AG10803 (cell line): ENCODE measurements at places on chromosomes 13 and 19.

- DNase-seq = no peak
These were observed 22.6 kb downstream of the FAM124A start for GRCh38 chr13:51244637-51245405.

DNA sequence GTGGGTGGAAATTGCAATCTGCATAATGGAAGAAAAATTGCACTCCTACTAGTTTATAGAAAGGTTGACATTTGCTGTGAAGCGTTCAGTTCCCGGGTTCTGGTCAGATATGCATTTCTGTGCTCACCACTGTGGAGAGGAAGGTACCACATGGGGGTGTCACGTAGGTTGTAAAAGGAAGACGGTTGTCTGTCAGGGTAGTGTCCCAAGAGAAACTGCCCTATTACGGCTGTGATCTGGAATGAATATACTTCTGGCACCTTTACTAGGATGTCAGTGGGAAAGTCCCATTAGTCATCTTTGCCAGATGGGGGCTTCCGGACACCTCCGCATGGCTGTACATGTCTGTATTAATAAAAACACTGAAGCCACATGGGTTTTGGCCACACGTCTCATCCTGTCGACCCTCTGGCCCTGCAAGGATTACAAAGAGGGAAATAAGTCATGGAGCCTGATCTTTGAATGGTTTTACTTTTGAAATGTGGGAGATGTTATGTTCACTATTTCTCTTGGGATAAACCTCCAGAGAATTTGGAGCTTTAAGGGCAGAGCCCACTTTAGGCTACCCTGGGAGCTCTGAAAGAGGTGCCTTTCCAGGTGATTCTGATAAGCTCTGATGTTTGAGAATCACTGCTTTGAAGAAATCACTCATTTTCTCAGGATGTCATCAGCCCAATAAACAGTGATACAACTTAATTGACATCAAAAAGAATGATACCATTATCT is 133.9 kb downstream of the AKAP11 start:
- DNase-seq = peak; percentile 6

GRCh38 chr13:69291292-69291906 is 816.2 kb upstream of the ATXN8OS start:
- no peak for DNase-seq

GRCh38 chr19:48962029-48962848 is 2.9 kb upstream of the FTL start:
- DNase-seq = no peak

- DNase-seq = no peak
These were observed 659 bp upstream of the PAFAH1B3 start for GRCh38 chr19:42303101-42303464.

GRCh38 chr19:18772620-18773587 is 18.2 kb downstream of the COMP start:
- no peak for DNase-seq

GRCh38 chr13:29937841-29938240 is 87.4 kb upstream of the UBL3 start:
- DNase-seq = no peak

DNA sequence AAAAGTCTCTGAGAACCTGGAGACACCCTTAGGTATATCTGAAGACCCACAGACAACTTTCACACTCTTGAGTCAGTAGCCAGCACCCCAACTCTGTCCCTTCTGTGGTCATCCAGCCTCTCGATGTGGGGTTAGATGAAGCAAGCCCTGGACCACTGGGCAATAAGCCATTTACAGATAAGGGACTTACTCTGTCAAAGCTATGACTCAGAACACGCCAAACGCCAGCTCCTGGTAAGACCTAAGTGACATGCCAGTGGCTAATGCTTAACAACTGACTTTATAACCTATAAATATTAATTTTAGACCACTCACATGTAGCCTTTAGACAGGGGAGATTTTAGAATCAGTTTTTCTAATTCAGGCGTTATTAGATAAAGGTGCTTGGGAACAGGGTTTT is 85.7 kb downstream of the SHISA2 start:
- no peak for DNase-seq

GRCh38 chr19:1270213-1270853 is 1.2 kb downstream of the CIRBP start:
- no peak for DNase-seq

GRCh38 chr13:32878163-32878562 is 138.1 kb upstream of the KL start:
- peak; percentile 12 for DNase-seq

GRCh38 chr13:48652851-48653471 is 768 bp upstream of the CYSLTR2 start:
- DNase-seq = no peak

DNA sequence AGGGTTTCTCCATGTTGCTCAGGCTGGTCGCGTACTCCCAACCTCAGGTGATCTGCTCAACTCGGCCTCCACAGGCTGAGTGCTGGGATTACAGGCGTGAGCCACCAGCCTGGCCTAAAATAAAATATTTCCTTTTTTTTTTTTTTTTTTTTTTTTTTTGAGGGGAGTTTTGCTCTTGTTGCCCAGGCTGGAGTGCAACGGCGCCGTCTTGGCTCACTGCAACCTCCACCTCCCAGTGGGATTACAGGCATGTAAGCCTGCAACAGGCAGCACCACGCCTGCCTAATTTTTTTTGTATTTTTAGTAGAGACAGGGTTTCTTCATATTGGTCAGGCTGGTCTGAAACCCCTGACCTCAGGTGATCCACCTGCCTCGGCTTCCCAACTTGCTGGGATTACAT is 4.9 kb downstream of the ZNF506 start:
- DNase-seq = no peak

DNA sequence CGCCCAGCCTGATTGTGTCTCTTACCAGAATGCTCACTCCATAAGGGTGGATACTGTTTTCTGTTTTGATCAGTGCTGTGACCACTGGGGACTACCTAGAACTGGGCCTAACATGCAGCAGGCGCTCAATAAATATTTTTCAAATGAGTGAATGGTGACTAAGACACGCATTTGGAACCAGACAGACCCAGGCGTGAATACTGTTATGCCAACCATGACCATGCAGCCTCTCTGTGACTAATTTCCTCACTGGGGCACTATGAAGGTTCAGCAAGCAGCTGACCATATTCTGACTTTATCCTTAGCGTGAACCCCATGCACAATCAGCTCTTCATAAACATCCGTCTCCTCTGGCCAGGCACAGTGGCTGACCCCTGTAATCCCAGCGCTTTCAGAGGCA is 13.0 kb upstream of the SPC24 start:
- peak; percentile 94 for DNase-seq

- DNase-seq = no peak
These were observed 3.2 kb downstream of the IFNL1 start for GRCh38 chr19:39299404-39299803.

DNA sequence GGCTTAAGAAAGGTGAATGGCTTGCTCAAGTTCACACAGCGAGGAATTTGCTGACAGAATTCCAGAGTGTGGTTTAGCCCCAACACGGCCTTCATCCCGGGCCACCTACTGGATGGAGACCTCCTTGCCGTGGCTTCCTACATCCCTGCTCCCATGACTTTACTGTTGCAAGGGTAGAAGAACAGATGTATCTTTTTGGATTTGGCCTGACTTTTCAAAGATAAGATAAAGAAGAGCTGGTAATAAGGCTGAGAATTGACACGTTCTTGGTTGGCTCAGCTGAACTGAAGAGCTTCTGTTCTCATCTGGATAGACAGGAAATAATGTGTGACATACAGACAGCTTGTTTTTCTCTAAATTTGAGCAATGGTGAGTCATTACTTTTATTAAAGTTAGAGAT is 113.1 kb downstream of the KLF5 start:
- DNase-seq = no peak

- DNase-seq = no peak
These were observed 11.2 kb downstream of the ZNF317 start for GRCh38 chr19:9151367-9151766.

- DNase-seq = peak; percentile 76
These were observed 1.1 kb downstream of the PIP5K1C start for GRCh38 chr19:3698974-3699740.

DNA sequence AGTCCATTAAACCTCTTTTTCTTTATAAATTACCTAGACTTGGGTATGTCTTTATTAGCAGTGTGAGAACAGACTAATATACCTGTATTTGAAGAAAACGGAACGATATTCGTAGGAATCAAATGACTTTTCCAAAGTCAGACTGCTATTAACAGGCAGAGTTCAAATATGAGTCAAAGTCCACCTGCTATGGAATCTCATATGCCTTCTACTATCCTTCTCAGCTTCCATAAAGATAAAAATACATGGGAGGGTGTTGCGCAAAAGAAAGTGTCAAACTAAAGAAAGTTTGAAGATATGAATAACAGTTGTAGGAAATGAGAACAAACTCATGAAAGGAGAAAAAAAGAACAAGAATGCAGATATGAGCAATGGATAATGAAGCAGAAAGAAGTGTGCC is 704.6 kb downstream of the EFNB2 start:
- DNase-seq = no peak

DNA sequence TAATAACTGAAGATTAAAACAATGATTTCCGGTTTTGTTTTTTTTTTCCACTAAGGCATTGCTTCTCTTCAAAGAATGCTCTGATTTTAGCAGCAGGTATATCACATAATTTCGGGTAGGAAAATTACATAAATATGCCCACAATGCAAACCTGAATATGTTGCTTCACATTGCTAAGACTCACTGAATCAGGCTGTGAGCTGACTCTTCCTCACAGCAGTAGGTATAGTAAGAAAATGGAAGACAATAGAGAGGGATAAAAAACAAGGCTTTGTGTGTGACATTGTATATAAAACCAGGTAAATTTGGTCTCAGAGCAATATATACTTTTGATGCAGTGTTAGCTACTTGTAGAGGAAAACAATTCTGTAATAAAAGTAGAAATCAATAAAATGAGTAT is 1355.0 kb downstream of the OLFM4 start:
- no peak for DNase-seq

GRCh38 chr13:65638572-65639168 is 1591.5 kb downstream of the PCDH9 start:
- peak; percentile 59 for DNase-seq

DNA sequence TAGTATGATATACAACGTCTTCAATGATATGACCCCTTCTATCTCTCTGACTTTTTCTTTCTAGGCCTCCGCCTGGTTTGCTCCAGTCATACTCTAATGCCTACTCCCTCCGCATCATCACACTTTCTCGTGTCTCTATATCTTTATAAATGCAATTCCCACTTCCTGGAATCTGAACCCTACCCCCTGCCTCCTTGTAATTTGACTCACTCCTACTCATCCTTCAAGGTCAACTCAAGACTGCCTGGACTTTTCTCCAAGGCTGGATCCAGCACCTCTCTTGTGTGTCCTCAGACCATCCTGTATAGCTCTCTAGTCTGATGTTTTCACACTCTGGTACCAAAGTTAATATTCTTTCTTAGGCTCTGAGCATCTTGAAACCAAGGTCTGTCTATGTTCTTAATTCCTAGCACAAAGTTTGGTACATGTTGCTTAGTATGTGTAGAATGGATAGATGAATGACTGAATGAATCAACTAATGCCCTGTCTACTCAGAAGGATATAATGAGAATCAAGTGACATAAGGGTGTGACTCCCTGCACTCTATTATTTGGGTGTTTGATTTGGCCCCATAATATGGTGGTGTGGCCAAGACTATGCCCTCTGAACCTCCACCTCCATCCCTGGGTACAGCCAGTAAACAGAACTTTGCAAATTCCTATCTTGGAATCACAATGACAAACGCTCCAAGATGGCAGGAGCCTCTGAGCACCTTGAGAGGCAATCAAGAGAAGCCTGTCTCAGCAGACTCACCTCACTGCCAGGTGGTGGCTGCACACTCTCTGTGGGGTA is 74.3 kb upstream of the SERP2 start:
- no peak for DNase-seq

DNA sequence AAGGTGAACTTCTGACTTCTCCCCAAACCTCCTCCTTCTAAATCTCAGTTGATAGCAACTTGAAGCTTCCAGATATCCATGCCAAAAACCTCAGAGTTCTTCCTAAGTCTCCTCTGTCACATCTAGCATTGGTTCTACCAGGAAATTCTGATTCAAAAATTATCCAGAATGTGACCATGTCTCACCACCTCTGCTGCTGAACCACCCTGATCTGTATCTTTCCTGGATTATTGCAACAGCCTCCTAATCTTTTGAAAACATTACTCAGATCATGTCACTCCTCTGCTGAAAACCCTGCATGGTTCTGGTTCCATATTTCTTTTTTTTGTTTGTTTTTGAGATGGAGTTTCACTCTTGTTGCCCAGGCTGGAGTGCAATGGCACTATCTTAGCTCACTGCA is 78.7 kb upstream of the TNFSF11 start:
- no peak for DNase-seq

GRCh38 chr19:49767381-49767780 is 580 bp downstream of the AP2A1 start:
- DNase-seq = no peak

DNA sequence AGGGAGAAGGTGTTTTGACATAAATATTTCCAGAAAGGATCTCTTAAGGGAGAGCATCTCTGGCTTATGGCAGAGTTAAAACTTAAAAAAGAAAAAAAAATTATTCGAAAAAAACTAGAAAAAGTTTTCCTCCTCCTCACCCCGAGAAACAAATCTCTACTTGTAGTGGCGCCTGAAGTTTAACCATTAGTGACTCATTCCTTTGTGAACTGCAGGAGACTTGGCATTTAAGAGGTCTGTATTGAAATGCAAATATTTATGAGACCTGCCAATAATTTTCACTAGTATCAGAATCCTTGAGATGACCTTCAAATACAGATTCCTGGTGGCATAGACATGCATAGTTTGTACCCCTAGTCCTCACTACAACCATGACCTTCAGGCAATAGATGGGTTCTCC is 64.9 kb upstream of the MED4 start:
- DNase-seq = no peak

DNA sequence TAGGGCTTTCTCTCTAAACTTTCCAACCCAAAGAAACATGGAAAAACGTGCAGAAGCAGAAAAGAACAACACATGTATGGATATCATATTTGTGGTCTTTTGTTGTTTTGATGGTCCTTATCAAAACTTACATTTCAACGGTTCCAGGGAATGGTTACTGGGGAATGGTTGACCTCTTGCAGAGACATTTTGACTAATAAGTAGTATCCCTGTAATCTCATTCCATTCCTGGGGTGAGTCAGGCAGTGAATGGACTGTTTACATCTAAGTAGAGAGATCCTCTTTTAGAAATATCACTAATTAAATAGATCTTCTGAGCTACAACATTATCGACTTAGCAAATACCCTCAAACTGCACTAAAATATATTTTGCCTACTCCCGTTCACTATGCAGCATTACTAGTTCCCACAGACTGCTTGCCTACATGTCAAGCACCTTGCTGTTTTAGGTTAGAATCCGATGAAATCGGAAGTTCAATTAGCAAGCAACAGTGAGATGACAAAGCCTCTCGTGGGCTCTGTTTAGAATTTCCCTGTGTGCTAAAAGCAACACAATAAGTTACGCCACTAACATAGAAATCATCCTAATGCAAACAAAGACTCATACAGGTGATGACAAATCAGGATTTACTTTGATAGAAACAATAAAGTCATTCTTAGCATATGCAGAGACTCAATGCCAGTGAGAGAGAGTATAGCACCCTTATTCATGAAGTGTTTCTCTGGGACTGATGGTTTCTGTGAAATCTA is 797.7 kb upstream of the ARGLU1 start:
- DNase-seq = peak; percentile 12
